Epithelial cell of alveolus of lung (primary cell): ENCODE measurements at places on chromosomes 6 and 20. TPM values are rescaled to one million over a fixed set of nuclear protein-coding genes. Genes with fewer than 3 reads are reported as not detected.

OTOR gene
- not detected in 2 replicates for total RNA-seq

COL19A1 gene
- 0.96 TPM in 1 of 2 replicates, not detected in the other for total RNA-seq

LYRM4 gene
- 22.6 and 26.6 TPM in 2 replicates for total RNA-seq

PHACTR1 gene
- total RNA-seq: 0.16 and 1.6 TPM in 2 replicates

NOL4L gene
- total RNA-seq: 16.0 and 24.5 TPM in 2 replicates

WFDC12 gene
- not detected in 2 replicates for total RNA-seq
